ENCODE measurements at places on chromosomes 12 and 14. TPM values are rescaled to one million over a fixed set of nuclear protein-coding genes. Genes with fewer than 3 reads are reported as not detected.

DNA sequence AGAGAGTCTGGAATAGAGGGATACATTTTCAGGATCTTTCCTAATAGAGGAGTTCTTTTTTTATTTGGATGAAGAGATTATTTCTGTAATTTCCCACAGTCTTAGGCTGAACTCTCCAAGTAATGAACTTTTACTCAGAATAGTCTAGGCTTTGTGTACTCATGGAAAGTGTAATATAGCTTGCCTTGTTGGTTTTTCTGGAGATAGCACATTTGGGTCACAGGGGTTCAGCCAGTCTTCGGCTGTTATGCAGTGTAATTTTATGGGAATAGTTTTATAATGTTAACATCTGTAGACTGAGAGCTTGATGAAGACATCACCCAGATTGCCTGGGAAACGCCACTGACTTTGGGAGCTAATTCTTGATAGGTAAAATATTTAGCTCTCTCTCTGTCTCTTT, 450.8 kb downstream of the RAD51B start:
- DNase-seq, result no peak

DNA sequence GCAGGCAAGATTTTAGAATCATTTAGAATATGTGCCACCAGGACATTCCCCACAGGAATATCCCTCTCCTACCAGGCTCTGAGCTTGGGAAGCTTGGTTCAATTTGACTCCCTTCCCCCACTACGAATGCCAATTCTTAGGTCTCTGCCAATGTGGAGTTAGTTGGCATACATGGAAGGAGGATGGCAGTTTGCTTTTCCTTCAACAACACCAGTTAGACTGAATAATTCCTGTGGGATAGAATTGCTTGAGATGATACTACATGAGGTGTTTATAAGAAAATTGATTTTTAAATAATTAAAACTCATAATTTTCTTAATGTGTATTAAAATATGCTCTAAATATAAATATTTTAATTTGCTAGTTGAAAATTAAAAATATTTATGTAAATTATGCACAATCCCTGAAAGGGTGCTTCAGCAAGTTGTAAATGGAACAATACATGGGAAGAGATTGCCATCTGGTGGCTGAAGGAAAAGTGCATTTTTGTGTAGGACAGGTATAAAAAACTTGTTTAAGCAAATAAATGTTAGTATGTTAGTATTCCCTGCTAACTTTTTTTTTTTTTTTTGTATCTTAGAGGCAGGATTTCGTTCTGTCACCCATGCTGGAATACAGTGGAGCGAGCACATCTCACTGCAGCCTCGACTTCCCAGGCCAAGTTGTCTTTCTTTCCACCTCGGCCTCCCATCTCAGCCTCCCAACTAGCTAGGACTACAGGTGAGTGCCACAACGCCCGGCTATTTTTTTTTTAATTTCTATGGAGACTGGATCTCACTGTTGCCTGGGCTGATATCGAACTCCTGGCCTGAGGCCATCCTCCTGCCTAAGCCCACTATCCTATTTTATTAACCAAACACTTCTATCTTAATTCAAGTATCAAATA, 25.8 kb upstream of the STRAP start:
- no peak for DNase-seq

GRCh38 chr12:2679816-2680675, 114.7 kb upstream of the FKBP4 start:
- DNase-seq, result no peak

- no peak for DNase-seq
Measured at GRCh38 chr14:100302616-100303015, 3.6 kb downstream of the SLC25A29 start.

DNA sequence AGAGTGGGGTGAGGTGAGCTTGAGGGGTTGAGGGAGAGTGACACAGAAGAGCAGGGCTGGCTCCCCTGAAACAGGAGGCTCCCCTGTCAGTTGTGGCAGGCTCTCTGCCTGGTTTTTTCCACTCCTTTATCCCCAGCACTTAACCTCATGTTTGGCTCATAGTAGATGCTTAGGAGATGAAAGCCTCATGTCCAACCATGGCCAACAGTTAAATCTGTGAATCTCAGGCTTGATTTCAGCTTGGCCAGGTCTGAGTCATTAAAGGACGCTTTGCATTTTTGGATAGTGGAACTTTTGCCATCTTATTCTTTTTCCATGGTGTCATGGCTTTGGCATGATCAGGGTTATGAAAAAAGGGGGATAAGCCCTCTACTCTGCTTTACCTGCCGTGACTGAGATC, 117.2 kb downstream of the CACNA1C start:
- DNase-seq, result no peak

GRCh38 chr14:59939828-59940227, 19.9 kb downstream of the LRRC9 start:
- DNase-seq, result no peak

DNA sequence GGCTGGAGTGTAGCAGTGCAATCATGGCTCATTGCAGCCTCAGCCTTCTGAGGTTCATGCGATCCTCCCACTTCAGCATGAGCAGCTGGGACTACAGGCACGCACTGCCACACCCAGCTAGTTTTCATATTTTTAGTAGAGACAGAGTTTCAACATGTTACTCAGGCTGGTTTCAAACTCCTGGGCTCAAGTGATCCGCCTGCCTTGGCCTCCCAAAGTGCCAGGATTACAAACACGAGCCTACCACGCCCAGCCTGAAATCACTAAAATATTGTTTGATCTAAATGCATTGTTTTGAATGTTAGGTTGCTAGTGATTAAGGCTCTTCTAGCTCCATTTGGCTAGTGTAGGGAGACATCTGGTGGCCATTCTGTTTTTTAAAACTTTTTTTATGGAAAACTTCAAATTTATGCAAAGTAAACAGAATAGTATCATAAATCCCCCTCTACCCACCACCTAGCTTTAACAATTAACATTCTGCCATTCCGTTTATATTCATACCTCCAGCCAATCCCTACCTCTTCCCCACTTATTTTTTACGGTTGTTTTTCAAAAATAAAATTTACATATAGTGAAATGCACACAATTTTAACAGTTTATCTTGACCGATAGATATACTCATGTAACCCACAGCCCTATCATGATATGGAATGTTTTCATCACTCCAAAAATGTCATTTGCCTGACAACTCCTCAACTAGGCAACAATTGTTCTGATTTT, 37.8 kb downstream of the MYO1H start:
- no peak for DNase-seq

DNA sequence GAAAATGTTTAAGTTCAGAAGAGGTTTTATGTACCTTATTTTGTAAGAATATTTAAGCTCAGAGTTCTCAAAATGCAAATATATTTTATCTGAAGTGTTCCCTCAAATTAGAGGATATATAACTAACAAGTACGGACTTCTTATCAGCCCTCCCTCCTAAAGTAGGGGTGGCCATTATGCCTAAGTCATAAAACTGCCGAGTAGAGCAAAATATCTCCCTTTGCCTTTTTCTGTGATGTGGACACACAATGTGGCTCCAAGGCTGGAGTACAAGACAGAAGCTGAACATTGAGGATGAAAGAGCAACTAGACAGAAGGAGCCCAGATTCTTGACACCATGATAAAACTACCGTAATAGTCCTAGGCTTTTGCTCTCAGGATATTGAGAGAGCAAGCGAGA, 120.9 kb downstream of the MED13L start:
- DNase-seq, result no peak

DNA sequence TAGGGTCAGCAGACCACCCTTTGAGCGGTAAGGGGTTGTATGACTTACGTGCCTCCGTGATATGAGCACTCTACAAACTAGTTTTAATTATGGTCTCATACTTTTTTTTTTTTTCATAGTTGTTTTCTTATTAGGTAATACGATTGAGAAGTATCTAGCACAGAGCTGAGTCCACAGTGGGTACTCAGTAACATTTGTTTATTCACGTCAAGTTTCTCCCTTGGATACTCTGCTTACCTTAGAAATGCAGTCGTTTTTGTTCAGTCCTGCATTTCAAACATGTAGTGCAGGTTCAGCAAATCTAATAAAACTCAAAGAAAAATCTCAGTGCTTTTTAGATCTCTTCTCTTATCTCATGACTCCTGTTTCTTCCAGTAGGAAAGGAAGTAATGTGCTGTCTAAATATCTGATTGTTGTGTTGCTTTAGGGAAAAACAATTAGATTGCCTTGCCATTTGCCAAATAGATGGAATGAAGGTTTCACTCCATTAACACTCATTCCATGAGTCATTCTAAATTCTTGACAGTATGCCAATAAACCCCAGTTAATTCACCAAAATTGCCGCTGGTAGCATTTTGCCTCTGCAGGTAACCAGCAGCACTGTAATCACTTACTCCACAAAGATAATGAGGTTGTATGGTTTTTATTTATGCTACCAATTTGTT, 118.9 kb downstream of the PTCSC3 start:
- no peak for DNase-seq

DNA sequence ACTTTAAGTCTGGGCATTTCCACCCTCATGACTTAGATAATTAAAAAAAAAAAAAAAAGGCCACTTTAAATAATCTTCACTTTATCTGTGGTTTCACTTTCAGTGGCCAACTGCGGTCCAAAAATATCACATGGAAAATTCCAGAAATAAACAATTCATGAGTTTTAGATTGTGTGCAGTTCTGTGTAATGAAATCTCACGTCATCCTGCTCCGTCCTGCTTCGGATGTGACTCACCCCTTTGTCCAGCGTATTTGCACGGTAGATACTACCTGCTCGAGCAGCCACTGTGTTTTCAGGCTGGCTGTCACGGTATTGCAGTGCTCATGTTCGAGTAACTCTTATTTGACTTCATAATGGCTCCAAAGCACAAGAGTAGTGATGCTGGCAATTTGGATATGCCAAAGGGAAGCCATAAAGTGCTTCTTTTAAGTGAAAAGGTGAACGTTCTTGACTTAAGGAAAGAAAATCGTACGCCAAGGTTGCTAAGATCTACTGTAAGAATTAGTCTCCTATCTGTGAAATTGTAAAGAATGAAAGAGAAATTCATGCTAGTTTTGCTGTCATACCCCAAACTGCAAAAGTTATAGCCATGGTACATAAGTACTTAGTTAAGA, 2.4 kb downstream of the E2F7 start:
- DNase-seq, result no peak

The TMCC3 gene
- not detected for total RNA-seq

The PPP1R1A gene
- total RNA-seq, result not detected

The COQ10A gene
- total RNA-seq, result 12.8 TPM

The PLA2G1B gene
- total RNA-seq, result 1.2 TPM

The ABCC9 gene
- total RNA-seq, result 0.89 TPM

The HOXC9 gene
- not detected for total RNA-seq
